ENCODE measurements at places on chromosomes 12 and 14.

DNA sequence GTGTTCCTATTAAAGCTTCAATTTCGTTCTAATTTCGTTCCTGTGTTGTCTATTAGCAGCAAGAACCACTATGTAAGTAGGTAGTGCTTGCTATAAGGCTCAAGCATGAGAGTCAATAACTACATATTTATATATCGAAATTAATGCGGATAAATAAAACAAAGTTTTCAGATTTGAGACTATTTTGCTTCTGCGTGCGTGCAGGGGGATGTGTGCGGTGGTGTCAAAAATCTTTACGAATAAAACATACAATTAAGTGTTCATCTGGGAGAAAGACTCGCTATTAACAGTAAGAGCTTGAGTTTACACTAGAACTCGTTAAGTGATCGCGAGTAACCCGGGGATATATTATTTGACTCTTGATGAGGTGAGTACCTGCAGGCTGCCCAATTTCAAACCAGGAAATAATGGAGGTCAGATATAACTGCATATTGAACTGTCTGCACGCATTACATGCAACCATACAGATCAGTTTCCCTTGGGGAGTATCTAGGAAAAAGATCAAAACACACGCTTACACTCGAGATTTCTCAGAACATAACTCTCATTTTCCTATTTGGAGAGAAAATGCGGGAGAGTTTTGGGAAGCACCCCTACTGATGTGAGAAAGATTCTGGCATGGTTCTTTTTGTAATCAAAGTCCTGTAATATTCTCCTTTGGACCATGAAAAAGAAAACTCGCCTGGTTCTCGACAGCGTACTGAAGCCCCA, 813 bp downstream of the TWF1 start:
- peak; percentile 16 for DNase-seq

DNA sequence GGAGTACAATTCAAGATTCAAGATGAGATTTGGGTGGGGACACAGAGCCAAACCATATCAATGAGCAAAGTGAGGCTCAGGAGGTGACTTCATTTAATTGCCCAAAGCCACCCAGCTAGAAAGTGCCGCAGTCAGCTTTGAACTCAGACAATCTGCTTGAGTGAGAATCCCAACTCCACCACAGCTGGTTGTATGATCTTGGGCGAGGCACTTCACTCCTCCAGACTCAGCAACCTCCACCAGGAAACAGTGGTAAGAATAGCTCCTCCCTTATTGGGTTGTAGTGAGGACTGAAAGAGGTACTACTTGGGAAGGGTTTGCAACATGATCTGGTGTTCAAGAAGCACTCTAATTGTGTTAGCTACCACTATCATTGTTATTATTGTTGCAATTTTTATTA, 129.2 kb upstream of the RFLNA start:
- no peak for DNase-seq

- no peak for DNase-seq
These were observed 3.0 kb downstream of the ANKS1B start for GRCh38 chr12:99981639-99982190.

- DNase-seq: no peak
These were observed 26.9 kb downstream of the PLEKHG3 start for GRCh38 chr14:64731141-64731581.

DNA sequence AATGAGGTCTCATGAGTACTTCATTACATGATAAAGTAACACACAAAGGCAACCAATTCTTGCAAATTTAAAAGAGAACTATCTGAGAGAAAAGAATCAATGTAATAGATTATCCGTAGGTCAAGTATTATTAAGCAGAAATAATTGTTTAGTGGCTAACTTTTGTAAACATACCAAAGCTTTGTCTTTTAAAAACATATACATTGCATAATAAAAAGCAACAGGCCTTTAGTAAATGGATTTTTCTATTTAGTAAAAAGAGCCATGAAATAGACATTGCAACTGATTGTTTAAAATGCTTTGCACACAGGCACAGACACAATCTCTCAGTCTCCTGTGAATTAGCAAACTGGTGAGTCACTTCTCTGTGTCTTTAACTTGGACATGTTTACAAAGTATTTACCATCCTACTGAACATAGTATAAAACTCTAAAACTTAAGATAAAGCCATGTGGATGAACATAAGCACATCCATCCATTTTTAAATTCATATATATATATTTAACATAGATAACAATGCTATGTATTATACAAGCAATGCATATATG, 518.7 kb upstream of the MGAT4C start:
- DNase-seq: no peak

GRCh38 chr14:88477513-88478250, 77.1 kb downstream of the PTPN21 start:
- DNase-seq: no peak

- DNase-seq: no peak
These were observed 6.9 kb upstream of the CMKLR1 start for GRCh38 chr12:108345716-108346633.

GRCh38 chr12:45615268-45615667, 114.2 kb upstream of the ARID2 start:
- DNase-seq: no peak

DNA sequence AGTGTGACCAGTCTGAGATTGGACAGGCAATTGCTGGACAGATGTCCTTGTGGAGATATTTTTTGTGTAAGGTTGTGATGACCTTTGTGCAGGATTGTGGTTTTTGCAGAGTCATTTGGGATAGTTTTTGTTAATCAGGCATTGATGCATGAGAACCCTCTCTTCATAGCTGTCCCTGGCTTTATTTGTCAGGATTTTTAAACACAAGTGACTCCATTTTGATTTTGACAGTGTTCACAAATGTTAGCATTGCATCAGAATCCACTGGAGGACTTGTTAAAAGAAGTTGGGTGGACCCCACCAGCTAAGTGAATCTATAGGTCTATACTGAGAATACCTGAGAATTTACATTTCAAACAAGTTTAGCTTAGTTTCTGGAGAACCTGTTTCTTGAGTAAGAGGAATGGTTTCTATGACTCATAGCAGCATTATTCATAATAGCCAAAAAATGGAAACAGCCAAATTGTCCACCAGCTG, 11.8 kb downstream of the FNTB start:
- peak; percentile 41 for DNase-seq

- peak; percentile 73 for DNase-seq
These were observed 154.1 kb upstream of the ATP2B1 start for GRCh38 chr12:89862511-89863445.

DNA sequence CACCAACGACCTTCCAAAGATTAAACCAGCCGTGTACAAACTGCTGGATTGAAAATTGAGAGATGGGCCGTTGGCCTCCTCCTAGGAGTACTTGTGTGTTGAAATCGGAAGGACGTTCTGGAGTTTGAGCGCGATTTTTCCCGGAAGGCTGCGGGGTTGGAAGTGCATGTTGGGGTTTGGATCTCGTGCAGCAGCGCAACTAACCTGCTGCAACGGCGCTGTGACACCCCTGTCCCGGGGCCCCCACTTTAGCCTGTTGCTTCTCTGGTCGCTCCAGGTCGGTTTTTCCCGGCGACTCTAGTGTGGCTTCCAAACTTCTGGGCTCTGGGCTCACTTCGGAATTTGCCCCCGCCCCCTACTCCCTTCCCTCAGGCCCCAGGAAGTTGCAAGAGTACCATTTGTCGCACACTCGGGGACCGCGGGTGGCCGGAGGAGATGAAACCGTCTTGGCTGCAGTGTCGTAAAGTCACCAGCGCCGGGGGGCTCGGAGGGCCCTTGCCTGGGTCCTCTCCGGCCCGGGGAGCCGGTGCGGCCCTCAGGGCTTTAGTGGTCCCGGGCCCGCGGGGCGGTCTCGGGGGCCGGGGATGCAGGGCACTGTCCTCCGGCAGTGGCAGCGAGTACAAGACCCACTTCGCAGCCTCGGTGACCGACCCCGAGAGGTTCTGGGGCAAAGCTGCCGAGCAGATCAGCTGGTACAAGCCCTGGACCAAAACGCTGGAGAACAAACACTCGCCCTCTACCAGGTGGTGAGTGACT, at the start of gene ACSS3:
Gene ACSS3 (plus strand): TSS at position 394 of the 756 bp plus-strand sequence. CDS start 42 bp downstream, at position 436.
- DNase-seq: no peak

DNA sequence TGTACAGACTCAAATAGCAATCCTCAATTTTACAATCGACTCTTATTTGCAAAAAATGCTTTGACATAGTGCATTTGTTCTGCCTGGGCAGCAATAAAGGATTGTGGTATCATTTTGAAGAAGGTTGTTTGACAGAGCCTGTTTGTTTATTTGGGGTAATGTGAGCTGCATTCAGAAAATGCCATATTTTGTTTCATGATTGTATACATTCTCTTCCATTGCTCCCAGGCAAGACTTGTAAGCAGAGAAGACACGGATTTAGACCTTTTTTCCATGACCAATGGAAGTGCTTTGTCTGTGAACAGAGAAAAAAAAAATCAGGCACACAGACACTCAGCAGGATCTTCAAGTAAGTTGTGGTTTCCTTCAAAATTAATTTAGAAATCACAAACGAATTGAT, 35.5 kb upstream of the ALX1 start:
- no peak for DNase-seq

DNA sequence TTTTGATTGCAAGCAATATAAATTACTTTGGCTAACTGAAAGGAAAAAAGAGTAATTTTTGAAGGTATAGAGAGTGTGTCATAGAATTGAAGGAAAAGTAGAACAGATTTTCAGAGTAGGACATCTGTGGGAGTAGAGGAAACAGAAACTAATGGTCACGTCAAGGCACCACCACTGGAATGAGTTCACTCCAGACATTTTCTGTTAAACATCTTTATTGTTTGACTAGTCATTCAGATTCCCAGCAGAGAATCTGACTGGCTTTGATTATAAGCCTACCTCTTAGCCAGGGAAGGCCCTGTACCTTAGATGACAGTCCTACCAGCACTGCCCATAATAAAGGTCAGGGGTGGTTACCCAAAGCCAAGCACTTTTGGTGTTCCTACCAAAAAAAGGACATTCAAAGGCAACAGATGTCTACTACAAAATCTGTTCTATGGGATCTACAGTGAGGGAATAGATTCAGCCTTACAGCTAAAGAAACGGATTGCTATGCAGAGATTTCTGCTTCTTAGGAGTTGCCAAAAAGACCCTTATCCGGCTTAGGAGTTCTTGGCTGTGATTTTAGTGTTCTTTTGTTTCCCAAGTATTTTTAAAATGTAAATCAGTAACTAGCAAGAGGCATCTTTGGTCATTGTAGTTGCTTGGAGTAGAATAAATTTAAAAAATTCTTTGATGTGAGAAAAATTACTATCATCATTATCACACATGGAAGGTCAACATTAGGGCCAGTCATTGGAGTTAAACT, 410.8 kb downstream of the RAD51B start:
- DNase-seq: no peak

DNA sequence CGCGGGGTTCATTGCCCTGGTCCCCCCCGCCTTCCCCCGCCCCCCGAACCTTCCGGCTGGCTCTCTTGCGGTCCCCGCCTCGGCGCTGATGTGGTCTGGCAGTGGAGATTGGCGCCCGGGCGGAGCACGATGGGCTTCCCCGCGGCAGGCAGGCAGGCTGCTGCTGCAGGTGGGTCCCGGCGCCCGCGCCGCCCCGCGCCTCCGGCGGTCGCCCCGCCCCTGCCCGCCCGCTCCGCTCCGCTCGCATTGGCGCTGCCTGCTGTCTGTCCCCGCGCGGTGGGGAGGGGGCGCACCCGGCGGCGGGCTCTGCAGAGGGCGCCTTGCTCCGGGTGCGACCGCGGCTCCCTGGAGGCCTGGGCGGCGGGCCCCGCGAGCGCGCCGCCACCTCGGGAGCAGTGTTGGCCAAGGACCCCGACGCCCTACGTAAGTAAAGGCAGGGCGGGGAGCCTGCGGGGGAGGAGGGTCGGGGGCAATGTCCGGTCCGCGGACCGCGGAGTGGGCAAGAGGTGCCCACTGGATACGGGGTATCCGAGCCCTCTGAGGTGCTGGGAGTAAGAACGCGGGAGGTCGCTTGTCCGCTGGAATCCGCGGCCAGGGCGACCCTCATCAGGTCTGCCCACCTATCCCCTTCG, at the start of gene AKAP5:
Gene AKAP5 (plus strand): TSS at position 309 of the 632 bp plus-strand sequence. CDS start 2,896 bp downstream, outside the sequence.
- peak; percentile 57 for DNase-seq

DNA sequence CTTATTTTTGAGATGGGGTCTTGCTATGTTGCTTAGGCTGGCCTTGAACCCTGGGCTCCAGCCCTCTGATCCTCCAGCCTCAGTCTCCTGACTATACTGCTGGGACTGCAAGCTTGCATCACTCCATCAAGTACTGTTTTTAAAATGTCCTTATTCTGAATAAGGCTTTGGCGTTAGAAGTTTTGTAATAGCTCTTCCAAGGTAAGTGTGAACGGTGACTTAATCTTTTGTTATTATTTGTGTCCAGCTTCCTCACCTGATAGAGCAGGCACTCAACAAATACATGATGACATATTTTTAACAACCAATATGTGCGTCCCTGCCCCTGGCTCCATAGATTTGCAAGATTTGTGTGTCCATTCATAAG, 1.4 kb downstream of the C1RL start:
- no peak for DNase-seq

DNA sequence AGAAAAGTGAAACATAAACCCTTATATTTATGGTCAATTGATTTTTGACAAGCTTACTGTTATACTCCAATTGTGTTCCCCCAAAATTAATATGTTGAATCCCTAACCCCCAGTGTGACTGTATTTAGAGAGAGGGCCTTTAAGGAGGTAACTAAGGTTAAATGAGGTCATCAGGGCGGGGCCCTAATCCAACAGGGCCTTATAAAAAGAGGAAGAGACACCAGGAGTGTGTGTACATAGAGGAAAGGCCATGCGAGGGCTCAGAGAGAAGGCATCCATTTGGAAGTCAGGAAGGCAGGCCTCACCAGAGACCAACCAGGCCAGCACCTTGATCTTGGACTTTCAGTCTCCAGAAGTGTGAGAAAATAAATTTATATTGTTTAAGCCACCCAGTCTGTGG, 6.5 kb upstream of the VTI1B start:
- DNase-seq: no peak

DNA sequence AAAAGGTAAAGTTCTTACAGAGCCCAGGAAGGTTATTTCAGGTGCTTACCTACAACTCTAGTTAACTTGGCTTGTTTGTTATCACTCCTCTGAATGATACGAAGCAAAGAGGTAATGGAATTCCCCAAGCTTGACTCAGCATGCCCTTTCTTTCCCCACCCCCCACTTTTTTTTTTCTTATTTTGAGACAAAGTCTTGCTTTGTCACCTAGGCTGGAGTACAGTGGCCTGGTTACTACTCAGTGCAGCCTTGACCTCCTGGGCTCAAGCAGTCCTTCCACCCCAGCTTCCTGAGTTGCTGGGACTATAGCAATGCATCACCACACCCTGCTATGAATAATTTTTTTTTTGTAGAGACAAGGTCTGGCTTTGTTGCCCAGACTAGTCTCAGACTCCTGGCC, 17.1 kb upstream of the YBX3 start:
- DNase-seq: no peak

GRCh38 chr14:77040741-77041653, 12.5 kb upstream of the IRF2BPL start:
- no peak for DNase-seq

- no peak for DNase-seq
These were observed 1203.5 kb upstream of the TMEM132C start for GRCh38 chr12:127063339-127064072.

DNA sequence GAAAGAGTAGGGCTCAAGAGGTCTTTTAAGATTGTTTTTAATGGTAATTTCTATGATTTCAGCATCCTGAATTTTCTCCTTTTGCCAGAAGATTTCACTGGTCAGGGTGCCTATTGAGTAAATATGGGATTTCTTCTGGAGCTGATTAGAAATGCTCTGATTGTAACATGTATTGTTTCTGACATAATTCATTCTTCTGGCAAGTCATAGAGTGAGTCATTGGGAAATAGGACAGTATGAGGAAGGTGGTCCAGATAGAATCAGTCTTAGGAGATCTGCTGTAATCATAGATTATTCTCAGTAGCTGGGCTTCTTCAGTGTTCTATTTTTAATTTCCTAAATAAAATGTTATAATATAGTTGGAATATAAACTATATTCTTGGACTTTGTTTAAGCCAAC, 182.0 kb upstream of the NAV3 start:
- no peak for DNase-seq
